ENCODE measurements at places on chromosomes 4 and X.

- DNase-seq: no peak
Observed at GRCh38 chrX:34218063-34218462, 85.9 kb upstream of the FAM47A start.

DNA sequence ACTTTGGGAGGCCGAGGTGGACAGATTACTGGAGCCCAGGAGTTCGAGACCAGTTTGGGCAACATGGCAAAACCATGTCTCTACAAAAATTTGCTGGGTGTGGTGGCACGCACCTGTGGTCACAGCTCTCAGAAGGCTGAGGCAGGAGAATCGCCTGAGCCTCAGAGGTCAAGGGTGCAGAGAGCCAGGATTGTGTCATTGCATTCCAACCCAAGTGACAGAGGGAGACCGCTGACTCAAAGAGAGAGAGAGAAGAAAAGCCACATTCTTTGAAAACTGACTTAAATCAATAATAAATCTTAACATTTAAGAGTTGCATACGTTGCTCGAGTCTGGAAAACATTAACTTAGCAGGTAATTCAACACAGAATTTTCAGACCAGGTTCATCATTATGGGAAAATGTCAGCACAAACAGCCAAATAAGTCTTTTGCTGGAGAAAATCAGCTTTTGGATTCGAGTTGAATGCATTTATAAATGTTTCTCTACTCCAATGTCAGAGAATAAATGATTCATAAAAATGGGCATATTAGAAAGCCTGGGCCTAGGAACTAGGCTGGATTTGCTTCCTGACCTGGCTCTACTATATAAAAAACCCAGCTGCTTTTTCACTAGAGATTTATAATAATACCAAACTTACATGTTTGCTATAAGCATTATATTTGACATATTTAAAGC is 68.3 kb upstream of the RBPJ start:
- DNase-seq: no peak

DNA sequence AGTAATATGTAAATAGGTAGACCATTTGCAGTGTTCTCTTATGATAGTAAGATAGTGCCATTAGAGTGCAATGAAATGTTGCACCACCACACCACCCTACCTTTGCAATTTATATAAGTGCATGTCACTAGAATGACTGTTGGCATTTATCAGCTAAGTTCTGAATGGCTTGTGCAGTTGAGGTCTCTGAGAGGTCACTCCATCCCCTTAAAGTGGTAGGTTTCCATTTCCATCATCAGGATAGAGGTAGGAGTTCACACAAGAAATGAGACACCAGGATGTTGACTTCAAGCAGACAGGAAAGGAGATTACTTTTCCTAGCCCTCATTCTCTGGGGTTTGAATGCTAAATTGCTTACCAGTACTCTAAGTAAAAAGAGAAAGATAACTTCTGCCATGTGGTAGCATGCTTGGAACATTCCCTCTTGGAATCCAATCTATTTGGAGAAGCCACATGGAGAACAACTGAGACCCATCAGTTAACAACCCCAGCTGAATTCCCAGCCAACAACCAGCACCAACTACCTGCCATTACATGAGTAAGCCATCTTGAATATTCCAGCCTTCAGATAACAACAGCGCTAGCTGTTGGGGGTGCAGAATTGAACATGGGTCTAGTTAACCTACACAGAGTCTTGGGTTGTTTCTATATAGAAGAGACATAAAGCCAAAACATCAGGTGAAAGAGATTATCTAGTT is 6.7 kb upstream of the LRBA start:
- no peak for DNase-seq

GRCh38 chrX:131068945-131069719 is 11.0 kb downstream of the ARHGAP36 start:
- DNase-seq: peak; percentile 42

DNA sequence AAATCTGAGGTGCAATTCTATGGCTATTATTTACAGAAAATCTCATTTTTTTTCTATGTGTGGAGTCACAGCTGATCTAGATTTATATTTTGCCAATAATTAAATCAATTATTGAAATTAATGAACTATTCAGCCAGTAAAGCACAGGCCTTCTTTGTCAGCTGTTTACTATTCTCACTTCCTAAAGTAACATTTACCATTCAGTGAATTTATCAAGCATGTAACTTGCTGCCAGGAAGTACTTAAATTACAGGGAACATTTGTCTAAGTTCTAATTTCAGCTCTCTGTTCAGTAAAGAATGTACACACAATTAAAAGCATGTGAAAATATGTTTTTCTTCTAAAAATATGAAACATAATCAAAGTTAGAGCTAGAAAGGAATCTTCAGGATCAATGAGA is 79.3 kb downstream of the DTHD1 start:
- no peak for DNase-seq

- DNase-seq: no peak
Observed at GRCh38 chrX:22128961-22129360, 96.8 kb downstream of the PHEX start.

- DNase-seq: no peak
Observed at GRCh38 chr4:122700178-122700725, 32.3 kb upstream of the BBS12 start.

- DNase-seq: no peak
Observed at GRCh38 chr4:163548481-163549243, 54.2 kb downstream of the TMA16 start.

- DNase-seq: peak; percentile 57
Observed at GRCh38 chr4:6926681-6927478, 17.3 kb downstream of the TBC1D14 start.

GRCh38 chrX:8313844-8314243 is 142.8 kb upstream of the VCX2 start:
- no peak for DNase-seq

- peak; percentile 25 for DNase-seq
Observed at GRCh38 chr4:55851885-55852284, 1.6 kb upstream of the EXOC1 start.

GRCh38 chr4:31998807-31999206 is 1278.6 kb downstream of the PCDH7 start:
- DNase-seq: no peak

DNA sequence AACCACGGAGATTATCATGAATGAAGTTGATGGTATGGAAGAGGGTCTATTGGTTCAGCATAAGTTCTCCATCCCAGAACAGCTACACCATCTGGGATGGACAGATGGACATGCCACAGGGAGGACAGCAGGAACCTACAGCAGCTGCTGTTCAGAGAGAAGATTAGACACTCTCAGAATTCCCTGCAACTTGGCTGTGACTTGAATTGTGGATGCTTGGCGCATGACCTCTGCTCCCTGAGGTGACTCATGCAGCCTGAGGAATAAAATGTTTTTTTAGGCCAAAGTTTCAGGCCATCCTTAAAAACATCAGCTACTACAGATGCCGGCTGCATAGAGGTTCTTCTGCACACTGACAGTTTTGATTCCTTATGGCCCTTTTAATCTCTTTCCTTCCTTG is 97.3 kb downstream of the RS1 start:
- DNase-seq: no peak

GRCh38 chr4:14829795-14830194 is 172.5 kb upstream of the CPEB2 start:
- DNase-seq: no peak

DNA sequence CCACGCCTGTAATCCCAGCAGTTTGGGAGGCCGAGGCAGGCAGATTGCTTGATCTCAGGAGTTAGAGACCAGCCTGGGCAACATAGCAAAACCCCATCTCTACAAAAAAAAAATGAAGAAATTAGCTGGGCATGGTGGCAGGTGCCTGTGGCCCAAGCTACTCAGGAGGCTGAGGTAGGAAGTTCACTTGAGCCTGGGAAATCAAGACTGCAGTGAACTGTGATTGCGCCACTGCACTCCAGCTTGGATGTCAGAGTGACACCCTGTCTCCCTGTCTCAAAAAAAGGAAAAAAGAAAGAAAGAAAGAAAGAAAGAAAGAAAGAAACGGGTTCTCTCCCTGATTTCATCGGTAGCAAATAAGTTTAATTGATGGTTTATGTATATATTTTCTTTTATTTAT is 64.6 kb upstream of the ESX1 start:
- no peak for DNase-seq

GRCh38 chr4:174282836-174283506 is 496 bp downstream of the FBXO8 start:
- DNase-seq: peak; percentile 66

DNA sequence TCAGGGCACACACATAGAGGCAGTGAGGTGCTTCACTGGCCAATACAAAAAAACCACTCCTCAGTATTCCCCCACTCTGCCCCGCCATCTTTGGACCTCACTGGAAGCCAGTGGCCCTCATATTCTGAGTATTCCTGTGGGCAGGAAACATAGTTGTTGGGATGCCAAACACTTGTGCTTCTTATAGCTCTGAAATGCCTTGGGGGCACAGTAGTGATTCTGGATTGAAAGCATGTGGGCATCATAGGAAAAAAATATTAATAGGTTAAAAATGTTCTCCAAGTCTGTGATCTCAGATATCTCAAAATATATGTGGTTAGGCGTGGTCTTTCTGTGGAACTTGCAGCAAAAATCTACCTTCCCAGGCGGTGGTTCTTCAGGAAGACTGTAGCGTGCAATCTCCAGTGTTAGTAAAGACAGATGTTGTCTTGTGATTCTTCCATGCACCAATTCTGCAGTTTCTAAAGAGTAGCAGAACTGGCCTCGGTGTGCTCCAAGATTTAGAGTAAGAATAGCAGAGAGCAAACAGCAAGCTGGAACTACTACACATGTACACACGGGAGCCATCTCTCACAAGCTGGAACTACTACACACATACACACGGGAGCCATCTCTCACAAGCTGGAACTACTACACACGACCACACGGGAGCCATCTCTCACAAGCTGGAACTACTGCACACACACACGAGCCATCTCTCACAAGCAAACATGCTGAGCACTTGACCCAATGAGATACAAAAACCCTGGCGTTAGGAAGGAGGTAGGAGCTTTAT is 8.0 kb upstream of the TENM3 start:
- DNase-seq: no peak

DNA sequence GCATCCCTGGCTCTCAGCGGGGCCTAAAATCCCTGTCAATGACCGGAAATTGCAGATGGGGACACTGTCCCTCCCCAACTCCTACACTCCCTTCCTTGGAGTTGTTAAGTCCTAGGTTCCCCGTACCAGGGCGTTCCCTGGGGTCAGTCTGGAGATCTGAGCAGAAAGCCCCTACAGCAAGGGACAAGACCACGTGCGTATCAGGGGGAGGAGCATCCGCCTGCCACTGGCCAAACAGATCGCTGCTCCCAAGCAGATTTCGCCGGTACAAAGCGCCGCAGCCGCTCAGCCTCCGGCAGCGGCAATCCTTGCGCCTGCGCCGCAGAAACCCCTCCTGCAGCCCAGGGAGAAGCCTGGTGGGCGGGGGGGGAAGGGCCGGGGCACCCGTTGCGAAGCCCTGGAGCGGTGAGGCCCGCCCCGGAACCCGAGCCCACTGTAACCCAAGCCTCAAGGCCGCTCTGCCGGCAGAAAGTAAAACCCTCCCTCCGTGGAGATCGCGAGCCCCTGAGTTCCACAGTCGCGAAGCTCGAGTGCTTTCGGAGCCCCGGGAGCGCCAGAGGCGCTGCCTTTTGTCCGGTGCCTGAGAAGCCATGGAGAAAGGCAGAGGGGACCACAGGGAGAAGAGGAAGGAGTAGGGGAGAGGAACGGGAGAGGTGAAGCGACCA is 2.7 kb downstream of the CRMP1 start:
- DNase-seq: no peak

DNA sequence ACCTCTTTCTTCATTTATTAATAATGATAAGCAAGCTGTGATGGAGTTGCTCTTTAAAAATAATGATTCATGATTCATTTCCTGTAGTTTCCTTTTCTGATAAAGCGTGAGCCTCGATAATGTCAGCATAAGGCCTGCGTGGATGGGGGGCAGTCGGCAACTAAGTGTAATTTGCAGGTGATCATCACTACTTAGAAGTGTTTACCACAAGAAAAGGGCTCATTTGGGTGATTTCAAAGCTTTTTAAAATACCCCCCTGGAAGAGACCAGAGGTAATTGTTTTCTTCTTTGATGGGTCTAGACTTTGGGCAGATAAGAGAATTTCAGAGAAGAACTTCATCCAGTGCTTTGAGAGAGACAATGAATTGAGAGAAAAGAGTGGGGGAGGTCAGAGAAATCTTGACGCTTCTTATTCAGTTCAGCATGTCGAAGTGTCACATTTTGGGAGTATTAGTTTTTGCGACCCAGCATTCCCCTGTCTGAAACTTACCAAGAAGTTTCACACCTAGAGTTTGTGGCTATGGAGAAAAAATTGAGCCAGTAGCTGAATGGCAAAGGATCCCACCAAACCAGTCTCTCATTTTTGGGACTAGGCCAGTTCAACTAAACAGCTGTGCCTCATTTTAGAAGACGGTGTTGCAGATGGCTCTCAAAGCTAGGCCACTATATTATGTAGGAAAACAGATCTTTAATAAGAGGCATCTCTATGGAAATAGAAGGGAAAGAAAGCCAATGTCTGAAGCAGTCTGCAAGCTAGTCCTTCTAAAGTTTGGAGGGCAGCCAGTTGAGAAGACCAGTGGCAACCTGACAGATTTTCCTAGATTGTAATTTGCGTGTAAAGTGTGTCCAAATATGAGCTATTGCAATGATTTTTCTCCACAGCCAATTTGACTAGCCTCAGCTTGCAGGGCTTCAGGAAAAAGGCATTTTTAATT is 171.0 kb upstream of the PPP1R2C start:
- DNase-seq: no peak

Measured in stimulated activated CD4-positive, alpha-beta T cell treated with anti-CD3 and anti-CD28 coated beads, Interleukin-2, amount 100 ng/mL, for 24 hours (primary cell).